ENCODE measurements at places on chromosomes 5 and 9.

DNA sequence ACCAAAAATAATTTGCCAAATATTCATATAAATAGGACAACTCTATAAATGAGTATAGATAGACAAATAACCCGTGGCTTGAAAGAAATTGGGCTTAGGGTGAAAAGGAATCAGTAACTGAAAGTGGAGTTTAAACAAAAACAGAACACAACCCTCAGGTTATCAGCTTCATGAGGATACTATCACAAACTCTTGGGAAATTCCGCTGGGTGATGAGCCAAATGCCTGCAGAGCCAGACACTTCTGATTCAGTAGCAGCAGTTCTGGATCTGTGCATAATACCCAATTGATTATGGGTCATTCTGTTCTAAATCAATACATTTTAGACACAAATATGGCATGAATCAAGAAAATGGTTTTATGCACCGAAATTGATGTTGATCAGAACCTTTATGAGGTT is 72.4 kb downstream of the CAMK4 start:
- DNase-seq = no peak

DNA sequence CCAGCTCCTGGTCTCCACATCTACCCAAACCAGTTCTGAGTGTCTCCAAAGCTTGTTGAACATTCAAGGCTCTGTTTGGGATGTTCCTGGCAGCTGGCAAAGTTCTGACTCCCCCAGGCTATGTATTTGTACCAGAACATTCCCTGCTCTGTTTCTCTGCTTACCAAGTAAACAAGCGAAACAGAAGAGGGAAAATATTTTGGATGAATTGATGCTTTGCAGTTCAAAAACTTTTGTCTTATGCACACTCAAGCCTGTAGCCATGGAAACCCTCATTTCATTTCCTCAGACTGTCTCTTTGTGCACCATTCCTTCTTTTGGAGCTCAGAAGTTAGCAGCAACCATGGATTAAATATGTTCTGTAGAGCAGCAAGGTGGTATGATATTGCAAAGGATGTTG is 145.8 kb downstream of the ACTL7B start:
- DNase-seq = no peak

- no peak for DNase-seq
Measured at GRCh38 chr9:109328978-109329637, 8.2 kb upstream of the EPB41L4B start.

DNA sequence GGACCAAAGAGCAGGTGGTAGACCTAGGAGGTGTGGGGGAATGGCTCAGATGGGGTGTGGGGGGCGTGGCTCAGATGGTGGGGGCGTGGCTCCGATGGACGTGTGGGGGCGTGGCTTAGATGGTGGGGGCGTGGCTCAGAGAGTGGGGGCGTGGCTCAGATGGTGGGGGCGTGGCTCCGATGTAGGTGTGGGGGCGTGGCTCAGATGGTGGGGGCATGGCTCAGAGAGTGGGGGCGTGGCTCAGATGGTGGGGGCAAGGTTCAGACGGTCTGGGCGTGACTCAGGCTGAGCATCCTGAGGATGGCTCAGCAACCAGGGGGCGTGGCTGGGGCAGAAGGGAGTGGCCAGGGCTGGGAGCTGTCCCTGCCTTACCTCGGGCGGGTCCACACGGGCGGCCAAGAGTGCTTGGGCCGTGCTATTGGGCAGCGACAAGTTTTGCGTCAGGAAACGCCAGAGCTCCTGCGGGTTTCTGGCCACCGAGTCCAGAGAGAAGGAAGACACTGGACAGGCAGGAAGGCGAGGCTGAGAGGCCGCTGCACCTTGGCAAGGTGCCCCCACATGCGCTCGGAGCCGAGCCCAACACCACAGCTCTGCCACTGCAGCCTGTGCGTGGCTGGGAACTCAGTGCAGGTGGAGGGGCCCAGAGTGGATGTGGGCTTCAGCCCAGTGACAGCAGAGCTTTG is 5.9 kb downstream of the ABCA2 start:
- DNase-seq = no peak

GRCh38 chr9:20558566-20559016 is 63.7 kb downstream of the MLLT3 start:
- DNase-seq = no peak

- DNase-seq = no peak
Measured at GRCh38 chr5:131481569-131481968, 153.5 kb downstream of the RAPGEF6 start.

- DNase-seq = no peak
Measured at GRCh38 chr5:2129568-2130272, 247.0 kb upstream of the IRX4 start.

DNA sequence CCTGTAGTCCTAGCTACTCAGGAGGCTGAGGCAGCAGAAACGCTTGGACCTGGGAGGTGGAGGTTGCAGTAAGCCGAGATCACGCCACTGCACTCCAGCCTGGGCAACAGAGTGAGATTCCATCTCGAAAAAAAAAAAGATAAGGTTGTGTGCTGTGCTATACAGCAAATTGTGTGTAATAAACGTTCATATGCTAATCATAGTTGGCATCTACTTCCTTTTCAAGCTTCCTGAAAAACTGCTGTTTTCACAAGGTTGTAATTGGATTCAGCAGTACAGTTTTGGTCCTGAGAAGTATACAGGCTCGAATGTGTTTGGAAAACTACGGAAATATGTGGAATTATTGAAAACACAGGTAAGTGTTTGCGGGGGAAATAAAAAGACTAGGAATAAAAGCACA is 25.5 kb downstream of the OTULINL start:
- no peak for DNase-seq

DNA sequence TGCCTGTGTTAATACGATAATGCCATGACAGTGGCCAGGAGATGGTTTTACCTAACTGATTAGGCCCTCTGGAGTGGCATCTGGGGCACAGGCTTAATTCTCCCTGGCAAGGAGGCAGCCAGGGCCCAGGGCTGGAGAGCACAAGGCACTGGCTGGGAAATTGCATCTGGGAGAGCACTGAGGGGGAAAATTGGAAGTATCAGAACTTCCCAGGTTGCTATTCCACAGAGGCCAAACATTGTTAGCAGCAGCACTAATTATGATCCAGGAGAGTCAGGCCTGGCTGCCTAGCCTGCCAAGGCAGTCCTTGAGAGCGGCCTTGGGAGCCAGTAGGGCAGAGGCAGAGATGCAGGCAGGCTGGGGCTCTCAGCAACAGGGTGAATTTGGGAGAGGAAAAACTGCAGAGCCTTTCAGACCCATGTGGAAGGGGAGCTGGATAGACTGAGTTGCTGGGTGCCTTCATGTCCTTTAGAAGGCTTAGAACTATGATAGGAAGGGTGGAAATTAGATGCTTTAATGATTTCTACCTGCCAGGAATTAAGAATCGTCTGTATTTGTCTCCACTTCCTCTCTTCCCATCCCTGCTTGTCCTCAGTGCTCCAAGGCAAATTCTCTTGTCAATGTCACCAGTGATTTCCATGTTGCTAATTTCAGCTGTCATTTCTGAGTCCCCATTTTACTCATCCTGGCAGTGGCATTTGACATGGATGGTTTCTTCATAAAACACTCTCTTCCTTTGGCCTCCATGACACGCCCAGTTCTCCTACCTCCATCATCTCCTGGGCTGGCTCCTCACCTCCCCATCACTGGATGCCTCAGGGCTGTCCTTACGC is 56.1 kb upstream of the HSPA9 start:
- no peak for DNase-seq

- DNase-seq = no peak
Measured at GRCh38 chr5:6873359-6873758, 160.1 kb downstream of the TENT4A start.

DNA sequence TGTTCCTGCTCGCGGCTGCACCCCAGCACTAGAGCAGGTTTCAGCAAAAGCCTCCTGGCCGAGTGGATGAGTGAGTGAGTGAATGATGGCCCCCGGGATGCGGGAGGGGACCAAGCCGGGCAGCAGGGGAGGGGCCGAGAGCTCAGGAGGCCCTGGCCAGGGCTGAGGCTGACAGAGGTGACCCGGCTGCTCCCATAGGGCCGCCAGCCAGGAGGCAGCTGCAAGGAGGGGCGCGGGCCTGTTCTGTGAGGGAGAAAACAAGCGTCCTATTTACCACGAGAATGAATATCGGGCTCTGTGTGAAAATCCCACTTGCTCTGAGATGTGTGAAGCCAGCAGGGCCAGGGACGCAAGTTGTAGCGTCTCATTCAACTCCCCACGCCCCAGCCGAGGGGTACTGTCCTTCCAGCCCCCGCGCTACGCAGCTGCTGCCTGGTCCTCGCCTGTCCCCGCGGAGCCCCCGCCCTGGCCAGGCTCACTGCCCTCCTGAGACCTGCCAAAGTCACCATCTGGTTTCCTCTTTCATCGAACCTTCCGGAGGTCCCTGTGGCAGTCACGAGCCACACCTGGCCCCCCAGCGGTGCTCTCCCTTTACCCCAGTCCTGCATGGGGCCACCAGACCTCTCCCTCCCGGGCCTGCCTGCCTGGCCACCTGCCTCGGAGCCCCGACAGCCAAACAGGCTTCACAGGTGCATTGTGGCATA is 38.8 kb downstream of the RASGEF1C start:
- DNase-seq = no peak

DNA sequence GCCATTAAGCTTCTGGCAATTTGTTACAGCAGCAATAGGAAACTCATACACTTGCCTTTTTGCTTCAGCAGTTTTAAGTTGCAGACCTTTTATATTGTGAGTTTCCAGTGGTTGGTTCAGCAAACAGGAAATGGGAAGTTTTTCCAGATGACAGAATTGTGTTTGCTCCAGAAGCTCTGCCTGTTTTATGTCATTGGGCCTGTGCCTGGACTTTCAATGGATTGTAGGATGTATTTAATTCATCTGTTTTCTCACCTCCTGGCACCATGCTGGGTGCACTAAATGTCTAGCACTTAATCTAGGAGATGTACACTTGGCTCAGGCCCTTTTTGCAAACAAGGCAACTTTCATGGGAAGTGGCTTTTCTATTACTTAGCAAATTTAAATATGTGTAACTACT is 100.4 kb upstream of the CLINT1 start:
- DNase-seq = no peak

DNA sequence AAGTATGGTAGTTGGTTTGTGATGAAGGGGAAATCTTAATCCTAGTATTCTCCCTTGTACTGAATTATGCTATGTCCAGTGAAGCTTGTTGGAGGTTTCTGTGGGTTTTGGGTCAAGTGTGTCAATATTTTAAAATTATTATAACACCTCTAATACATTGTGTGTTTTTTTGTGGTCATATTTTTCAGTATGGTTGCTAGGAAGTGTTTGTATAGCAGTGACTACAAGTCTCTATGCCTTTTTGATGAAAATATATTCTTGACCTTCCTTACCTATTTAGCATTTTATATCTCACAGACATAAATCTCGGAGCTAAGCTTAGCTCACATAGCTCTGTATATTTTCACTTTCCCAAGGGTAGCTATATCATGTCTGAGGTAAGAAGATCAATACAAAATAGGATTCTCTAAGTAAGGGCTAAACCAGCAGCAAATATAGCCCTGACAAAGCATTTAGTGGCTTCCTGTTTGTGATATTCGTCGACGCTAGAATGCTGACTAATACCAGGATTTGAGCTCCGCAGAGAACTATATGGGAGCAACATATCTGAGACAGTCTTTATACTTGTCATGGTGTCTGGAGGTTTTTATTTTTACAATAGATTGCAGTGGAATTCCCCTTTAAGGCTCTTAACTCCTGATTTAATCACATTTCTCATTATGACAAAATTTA is 82.3 kb downstream of the MACIR start:
- DNase-seq = no peak

DNA sequence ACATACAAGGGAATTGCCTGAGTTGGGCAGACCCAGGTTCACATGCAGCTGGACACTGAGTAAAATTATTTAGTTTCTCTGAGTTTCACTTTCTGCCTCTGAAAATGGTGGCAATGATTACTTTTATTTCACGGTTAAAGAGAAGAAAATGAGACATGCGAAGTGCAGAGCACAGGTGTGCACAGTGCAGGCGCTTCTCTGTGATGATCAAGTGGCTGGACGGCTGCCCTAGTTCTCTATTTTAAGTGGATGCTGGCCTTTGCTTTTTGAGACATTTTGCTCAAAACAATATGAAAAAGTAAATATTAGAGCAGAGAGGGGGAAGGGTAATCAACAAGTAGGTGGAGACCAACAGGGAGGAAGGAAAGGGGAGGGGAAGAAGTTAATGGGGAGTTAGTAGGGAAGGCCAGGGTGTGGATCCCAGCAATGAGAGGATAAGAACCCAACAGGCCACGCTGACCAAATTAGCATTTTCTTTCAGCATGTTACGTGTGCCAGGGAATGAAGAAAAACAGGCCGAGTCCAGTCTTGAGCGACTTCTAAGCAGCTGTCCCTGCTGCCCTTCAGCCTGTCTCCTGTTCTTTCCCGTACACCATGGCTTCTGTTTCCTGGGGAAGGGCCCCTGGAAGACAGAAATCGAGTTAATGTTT is 16.1 kb downstream of the SNX18 start:
- no peak for DNase-seq

- peak; percentile 40 for DNase-seq
Measured at GRCh38 chr5:35129921-35130485, 82.3 kb upstream of the AGXT2 start.

- DNase-seq = no peak
Measured at GRCh38 chr9:12054235-12054634, 639.0 kb upstream of the TYRP1 start.

- DNase-seq = no peak
Measured at GRCh38 chr5:14700478-14701436, 36.2 kb downstream of the OTULIN start.

DNA sequence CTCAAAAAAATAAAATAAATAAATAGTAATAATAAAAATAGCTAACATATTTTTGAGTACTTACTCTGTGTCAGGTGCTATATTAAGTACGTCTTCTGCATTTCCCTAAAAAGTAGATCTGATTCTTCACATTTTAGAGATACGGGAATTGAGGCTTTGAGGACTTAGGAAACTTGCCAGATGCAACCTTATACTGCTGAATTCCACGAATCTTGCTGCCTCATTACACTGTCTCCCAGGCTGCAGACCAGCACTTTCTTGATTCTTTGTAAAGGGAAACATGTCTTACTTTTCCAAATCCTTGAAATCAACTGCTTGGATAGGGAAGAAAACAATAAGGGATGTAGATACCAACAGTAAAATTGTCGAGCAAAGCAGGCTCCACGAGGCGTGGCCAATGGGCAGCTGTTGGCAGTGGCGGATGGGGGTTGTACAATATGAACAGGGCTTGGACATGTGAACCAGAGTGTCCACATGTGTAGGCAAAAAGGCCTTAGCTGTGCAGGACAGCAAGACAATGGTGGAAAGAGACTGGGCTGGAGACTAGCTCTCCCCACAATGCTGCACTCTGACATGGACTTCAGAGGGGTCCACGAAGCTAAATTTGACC is 124.3 kb upstream of the RAI14 start:
- DNase-seq = no peak

All from thymus (tissue), 14 donors.